ENCODE measurements at places on chromosomes 16 and 17.

DNA sequence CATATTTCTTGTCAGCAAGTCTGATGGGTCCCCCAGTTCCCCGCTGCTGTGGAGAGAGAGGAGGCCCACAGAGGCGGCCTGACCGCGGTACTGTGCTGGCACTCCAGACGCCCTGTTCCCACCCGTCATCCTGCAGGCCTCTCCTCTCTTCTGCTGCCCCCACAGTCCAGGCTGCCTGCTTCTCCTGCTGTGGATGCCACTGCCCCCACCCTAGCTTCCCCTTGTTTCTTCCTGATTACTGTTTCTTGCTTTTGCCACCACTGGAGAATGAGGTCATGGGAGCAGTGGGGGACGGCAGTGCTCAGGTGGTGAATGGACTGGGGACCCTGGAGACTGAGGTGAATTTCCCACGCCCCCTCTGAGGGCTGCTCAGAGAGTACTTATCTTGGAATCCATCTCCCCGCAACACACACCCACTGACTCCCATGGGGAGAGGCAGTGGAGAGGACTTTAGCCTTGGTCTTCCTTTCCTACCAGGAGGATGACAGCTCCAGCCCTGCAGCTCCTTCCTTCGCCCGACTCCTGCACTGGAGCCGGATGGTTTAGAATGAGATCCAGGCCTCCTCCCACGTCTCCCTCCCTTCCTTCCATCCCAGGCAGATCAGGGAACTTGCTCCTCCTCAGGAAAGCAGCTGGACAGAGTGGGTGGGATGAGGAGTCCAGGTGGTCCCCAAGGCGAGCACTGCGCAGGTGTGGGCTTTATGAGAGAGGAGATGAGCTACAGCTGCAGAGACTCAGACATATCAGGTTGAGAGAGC lies 60.4 kb downstream of the PLXDC1 start:
- no peak for DNase-seq

GRCh38 chr17:64787255-64787920 lies 125.3 kb upstream of the SMURF2 start:
- DNase-seq, result no peak

DNA sequence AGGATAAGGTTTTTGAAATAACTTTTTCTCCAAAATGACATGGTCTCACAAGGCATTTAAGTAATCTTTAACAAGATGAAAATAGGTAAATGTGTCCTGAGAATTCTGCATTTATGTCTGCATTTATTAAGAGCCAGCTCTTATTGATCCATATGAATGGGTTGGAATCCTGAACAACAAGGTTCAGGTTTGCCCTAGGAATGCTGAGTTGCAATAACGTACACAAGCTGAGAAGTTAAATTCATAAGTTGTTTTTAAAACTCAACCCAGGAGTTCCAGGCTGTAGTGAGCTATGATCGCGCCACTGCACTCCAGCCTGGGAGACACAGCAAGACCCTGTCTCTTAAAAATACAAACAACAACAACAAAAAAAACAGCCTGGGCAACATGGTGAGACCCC lies 28.1 kb downstream of the GLG1 start:
- DNase-seq, result no peak

- DNase-seq, result no peak
Observed at GRCh38 chr16:77271532-77272426, 72.6 kb downstream of the SYCE1L start.

- no peak for DNase-seq
Observed at GRCh38 chr16:2919511-2920255, 8.0 kb downstream of the FLYWCH1 start.

DNA sequence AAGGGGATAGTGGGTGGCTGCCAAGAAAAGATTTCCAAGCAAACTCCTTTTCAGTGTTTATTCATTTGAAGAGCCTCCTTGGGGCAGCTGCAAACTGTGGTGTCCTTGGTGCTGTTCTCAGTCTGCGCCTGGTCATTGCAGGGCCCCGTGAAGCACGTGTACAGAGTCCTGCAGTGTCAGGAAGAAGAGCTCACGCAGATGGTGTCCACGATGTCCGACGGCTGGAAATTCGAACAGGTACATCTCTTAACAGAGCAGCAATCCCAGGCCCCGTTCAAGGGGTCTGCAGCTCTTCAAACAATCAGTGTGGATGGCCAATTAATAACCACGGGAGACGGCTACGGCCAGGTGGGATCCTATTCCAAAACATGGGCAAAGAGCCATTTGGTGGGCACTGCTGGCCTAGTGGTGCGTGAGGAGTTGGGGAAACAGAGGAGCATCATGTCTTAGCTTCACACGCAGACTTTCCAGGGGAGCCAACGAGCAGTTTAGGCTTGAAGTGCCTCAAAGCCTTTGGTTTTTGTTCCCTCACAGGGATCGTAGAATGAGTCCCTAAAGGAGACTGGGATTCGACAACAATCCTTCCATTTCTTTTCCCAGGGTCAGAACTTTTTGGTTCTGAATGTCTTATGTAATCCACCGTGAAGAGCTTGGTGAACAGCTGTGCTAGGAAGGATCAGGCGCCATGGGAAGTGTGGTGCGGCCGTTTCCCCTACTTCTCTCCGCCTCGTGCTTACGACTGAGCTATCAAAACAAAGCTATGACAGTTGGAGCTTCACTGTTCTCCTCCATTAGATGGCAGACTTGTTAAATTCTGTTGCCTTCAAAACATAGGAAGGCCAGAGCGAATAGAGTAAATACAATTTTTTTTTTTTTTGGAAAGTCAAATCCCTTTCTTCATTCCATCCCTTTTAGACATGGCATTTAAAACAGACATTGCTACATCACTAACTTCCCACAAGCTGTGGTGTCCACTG lies 12.6 kb downstream of the KCTD2 start:
- DNase-seq, result no peak

- peak; percentile 77 for DNase-seq
Observed at GRCh38 chr17:1506649-1507267, 9.7 kb downstream of the INPP5K start.

- DNase-seq, result no peak
Observed at GRCh38 chr17:17824119-17824782, 12.5 kb downstream of the SREBF1 start.

DNA sequence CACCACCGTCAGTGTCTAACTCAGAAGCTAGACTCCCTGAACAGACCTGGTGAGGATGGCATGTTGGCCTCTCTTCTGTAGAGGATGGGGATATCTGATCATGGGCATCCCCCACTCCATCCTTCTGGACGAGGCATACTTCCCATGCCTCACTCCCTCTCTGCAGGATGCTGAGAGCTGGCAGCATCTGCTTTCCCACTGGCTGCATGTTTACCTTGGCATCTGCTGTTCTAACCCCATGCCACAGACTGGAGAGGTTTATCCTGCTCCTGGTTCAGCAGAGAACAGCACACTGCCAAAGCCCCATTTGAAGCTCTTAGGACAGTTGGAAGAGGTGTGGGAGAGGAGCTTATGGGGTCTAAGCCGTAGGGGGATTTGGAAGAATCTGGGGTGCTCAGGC lies 46.0 kb downstream of the YPEL2 start:
- no peak for DNase-seq

DNA sequence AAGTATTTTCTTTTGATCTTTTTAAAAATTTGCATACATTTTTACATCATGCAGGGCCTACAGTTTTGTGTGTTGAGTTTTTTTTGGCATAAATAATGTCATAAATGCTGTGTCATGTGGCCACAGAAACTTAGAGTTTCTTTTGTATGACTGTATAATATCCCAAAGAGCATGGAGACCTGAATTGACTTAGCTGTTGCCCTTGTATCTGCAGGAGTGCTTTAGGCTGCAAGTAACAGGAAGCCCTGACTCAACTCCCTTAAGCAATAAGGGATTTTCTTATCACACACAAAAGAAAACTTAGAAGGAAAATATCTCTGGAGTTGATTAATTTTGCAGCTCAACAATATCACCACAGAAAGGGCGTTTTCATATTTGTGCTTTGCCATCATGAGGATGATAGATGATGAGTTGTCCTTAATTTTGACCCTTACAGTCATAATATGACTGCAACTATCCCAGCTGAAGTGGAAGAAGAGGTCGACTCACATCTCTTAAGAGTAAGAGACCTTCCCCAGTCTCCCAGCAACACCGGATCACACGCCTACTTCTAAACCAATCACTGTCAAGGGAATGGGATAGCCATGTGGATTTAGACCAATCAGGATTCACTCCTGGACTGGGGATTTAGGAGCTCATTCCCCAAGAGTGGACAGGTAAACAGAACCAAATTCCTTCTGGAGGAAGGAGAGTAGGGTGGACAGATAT lies 138.9 kb downstream of the GSG1L start:
- DNase-seq, result no peak

DNA sequence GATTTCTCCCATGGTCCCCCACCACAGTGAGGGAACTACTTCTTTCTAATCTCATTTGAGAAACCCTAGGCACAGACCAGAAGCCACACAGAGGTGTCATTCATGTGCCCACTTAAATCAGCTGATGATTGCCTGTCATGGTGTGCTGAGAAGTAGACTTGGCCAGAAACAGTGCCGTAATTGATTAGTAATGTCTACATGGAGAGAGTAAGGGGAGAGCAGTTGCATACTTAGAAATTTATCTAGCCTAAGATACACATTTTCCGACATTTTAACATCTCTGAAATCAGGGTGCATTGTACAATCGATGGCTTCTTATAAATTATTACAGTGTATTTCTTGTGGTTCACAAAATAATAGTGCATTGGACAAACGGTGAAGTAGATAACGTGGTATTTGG lies 271.8 kb downstream of the IRF8 start:
- no peak for DNase-seq

DNA sequence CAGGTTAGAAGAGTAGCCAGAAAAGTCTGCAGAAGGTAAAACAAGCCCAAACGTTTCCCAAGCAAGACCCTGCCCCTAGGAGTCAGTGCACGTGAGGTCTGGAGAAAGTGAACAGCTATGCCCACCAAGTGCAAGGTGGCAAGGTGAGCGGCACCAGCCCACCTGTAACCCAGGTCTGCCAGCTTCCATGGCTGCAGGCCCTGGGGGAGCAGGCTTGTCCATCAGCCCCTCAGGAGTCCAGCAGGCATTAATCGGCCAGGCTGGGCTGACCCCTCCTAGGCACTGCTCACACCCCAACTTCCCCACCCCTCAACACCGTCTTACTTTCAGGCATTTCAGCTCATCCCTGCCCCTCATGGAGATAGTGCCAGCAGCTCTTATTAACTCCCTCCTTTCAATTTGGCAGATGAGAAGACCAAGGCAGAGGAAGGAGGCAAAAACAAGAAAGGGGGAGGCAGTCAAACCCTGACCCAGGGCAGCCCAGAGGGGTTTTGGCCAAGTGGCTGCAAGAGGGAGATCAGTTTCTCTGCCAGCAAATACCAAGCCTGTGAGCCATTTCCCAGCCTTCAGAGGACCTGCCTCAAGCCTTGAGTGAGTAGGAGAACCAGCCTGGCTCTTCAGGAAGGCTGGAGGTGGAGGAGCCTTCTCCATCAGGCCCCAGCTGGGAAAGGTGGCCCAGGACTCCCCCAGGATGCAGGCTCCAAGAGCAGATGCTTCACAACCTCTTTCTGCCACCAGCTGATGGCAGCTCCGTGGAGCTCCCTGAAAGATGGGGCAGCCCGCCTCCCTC lies 14.7 kb downstream of the BEAN1 start:
- DNase-seq, result no peak

- DNase-seq, result no peak
Observed at GRCh38 chr16:51137097-51137496, 14.0 kb downstream of the SALL1 start.

Measured in left ventricle myocardium superior (tissue), 1 donor.